AG08396 (cell line): ENCODE measurements at places on chromosomes 7 and 10.

GRCh38 chr10:36574207-36574606 lies 551.2 kb upstream of the ANKRD30A start:
- DNase-seq = peak; percentile 8

GRCh38 chr10:24240041-24240751 lies 31.3 kb downstream of the KIAA1217 start:
- no peak for DNase-seq

- no peak for DNase-seq
These were observed 2.1 kb downstream of the FRAT1 start for GRCh38 chr10:97321032-97321803.

DNA sequence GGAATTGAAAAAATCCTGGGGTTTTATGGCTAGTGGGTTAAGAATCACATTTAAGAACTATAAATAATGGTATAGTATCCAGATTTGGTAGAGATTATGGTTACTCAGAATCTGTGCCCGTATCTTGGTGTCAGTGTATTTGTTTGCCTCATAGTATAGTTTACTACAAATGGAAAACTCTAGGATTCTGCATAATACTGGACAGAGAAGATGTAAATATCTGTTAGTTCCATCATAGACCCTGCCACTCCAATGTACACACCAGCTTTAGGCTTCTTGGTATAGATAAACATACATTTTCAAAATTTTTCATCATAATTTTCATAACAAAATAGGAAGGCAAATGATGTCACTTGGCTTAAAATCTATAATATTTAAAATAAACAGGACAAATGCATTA lies 108.1 kb downstream of the CFTR start:
- no peak for DNase-seq

DNA sequence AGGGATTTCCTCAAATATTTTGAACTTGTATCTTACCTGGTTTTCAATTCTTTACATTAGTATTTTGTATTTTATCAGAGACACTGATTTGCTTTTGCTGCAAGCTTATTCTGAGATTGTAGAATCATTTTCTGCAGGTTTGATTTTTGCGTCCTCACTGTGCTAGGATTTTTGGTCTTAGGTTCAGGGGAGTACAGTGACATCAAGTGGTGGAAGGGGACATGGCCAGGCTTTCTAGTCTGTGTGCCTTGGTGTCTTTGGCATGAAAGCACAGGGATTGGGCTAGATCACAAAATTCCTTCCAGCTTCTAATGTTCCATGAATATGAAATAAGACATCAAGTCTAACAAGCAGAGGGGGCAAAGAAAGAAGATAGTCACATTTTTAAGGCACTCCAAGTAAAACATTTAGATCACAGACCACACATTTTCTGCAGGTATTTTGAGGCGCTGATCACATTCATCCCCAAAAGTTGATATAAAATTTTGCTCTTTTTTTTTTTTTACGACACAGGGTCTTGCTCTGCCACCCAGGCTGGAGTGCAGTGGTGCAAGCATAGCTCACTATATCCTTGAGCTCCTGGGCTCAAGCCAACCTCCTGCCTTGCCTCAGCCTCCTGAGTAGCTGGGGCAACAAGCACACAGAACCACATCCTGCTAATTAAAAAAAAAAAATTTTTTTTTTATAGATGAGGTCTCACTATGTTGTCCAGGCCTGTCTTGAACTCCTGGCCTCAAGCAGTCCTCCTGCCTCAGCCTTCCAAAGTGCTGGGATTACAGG lies 124.4 kb downstream of the PON1 start:
- DNase-seq = peak; percentile 39
